ENCODE measurements at places on chromosomes 2 and 18. TPM values are rescaled to one million over a fixed set of nuclear protein-coding genes. Genes with fewer than 3 reads are reported as not detected.

The SERPINB3 gene
- 1.3 TPM for total RNA-seq

The CXCR2 gene
- 0.31 TPM for total RNA-seq

DNA sequence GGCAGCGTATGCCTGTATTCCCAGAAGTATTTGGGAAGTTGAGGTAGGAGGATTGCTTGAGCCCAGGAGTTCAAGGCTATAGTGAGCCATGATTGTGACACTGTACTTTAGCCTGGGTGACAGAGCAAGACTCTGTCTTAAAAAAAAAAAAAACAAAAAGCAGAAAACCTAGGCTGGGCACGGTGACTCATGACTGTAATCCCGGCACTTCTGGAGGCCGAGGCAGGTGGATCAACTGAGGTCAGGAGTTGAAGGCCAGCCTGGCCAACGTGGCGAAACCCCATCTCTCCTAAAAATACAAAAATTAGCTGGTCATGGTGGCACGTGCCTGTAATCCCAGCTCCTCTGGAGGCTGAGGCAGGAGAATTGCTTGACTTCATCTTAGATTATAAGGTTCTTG, 46.4 kb downstream of the MTA3 start:
- DNase-seq = no peak

DNA sequence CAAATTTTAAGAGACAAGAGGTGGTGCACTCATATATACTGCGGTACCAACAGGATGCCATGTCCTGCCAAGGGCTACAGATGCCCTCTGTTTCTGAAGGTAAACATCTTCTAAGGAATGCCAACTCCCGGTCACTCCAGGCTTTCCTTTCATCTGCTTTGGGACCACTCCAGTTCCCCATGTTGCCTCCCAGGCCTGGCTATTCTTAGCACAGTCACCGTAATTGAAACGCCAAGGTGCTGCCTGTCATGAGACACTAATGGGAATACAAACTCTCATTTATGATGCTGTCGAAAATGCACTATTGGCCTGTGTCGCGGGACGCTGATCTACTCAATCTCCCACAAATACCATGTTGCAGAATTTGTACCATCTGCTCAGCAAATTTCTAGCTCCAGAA, 79.6 kb downstream of the KLF7 start:
- DNase-seq = no peak

- peak; percentile 58 for DNase-seq
Measured at GRCh38 chr2:236177604-236177966, 9.4 kb upstream of the GBX2 start.
